ENCODE measurements at places on chromosomes 3 and 15.
A peak's percentile ranks its signal among the peaks of the same experiment; 100 is the strongest.

DNA sequence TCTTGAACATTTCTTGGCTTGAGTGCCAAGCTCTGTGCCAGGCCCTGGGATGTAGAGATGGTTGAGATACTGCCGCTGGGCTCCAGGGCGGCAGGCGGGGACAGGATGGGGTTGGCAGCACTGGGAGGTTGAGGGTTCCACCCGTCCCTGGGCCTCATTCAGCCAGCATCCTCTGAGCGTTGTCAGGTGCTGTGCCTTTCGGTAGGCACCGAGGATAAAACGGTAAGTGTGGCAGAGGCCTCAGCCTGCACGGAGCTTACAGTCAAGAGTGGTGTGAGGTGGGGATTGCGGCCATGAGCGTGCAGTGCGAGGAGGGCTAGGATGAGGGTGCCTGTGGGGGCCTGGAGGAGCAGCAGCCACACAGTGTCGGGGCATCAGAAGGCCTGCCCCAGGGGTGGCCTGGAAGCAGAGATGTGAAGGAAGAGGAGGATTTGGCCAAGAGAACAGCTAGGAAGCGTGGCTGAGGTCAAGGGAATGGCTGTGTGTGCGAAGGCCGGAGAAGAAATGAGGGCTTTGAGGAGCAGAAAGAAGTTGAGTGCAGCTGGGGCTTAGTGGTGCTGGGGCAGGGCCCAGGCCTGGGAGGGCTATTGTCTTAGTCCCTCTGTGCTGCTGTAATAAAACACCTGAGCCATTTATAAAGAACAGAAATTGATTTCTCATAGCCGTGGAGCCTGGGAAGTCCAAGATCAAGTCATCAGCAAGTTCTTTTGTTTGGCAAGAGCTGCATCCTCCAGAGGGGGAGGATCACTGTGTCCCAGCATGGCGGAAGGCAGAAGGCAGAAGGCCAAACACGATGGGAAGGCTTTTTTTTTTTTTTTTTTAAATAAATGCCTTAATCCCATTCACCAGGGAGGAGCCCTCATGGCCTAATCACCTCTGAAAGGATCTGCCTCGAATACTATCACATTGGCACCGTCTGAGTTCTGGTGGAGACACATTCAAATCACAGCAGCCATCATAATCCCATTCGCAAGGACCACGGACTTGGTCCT is 22.7 kb downstream of the CORO2B start:
- DNase-seq, result no peak
- no peak overlapping the region for H3K27ac ChIP-seq
- H3K27me3 ChIP-seq, result peaks cover 14% of the 10 kb centered on the region
- no peaks in the 10 kb centered on the region for H3K36me3 ChIP-seq
- no peak overlapping the region for H3K4me3 ChIP-seq
- H3K4me1 ChIP-seq, result no peaks in the 10 kb centered on the region

GRCh38 chr15:53974121-53974520 is 4.1 kb upstream of the UNC13C start:
- H3K4me1 ChIP-seq, result no peaks in the 10 kb centered on the region
- no peak overlapping the region for H3K4me3 ChIP-seq
- H3K27ac ChIP-seq, result no peak overlapping the region
- DNase-seq, result no peak

GRCh38 chr3:58690490-58690889 is 23.9 kb upstream of the FAM3D start:
- H3K27me3 ChIP-seq, result peaks cover 5% of the 10 kb centered on the region
- no peak overlapping the region for H3K4me3 ChIP-seq
- no peak for DNase-seq
- no peaks in the 10 kb centered on the region for H3K36me3 ChIP-seq
- H3K4me1 ChIP-seq, result no peaks in the 10 kb centered on the region

- peak overlapping the region; percentile 96 for H3K27ac ChIP-seq
- H3K4me3 ChIP-seq, result peak overlapping the region; percentile 92
- peaks cover 64% of the 10 kb centered on the region for H3K4me1 ChIP-seq
- DNase-seq, result peak; percentile 88
These were observed 765 bp upstream of the MAPKAPK3 start for GRCh38 chr3:50616003-50616769.

GRCh38 chr3:8324747-8325146 is 176.9 kb upstream of the LMCD1 start:
- H3K27ac ChIP-seq, result no peak overlapping the region
- H3K4me1 ChIP-seq, result peaks cover 18% of the 10 kb centered on the region
- no peak overlapping the region for H3K4me3 ChIP-seq

GRCh38 chr3:189353318-189353965 is 181.7 kb downstream of the TPRG1 start:
- DNase-seq, result no peak
- no peak overlapping the region for H3K4me3 ChIP-seq
- H3K27me3 ChIP-seq, result no peaks in the 10 kb centered on the region
- peaks cover 3% of the 10 kb centered on the region for H3K4me1 ChIP-seq
- H3K36me3 ChIP-seq, result no peaks in the 10 kb centered on the region
- no peak overlapping the region for H3K27ac ChIP-seq

DNA sequence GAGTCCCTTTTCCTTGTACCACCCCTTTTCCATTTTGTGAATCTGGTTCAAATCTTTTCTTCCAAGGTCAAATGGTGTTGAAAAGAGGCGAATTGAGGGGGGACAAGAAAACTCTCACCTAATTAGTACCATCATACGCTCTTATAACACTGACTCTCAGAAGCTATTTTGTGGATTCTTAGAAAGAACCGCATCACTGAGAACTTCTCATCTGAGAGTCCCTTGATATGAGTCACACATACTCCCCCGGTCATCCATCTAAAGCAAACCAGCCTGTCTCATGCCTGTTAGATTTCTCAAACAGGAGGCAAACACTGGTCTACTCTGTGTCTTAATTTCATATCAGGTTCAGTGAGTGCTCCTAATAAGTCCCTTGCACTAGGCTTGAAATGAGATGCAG is 76.5 kb upstream of the SPRED1 start:
- DNase-seq, result no peak
- H3K4me1 ChIP-seq, result no peaks in the 10 kb centered on the region
- H3K36me3 ChIP-seq, result no peaks in the 10 kb centered on the region
- H3K27me3 ChIP-seq, result peaks cover 26% of the 10 kb centered on the region
- H3K27ac ChIP-seq, result no peak overlapping the region
- no peak overlapping the region for H3K4me3 ChIP-seq

- H3K27ac ChIP-seq, result no peak overlapping the region
- DNase-seq, result no peak
- no peak overlapping the region for H3K4me3 ChIP-seq
- no peaks in the 10 kb centered on the region for H3K36me3 ChIP-seq
- H3K27me3 ChIP-seq, result no peaks in the 10 kb centered on the region
These were observed 37.9 kb downstream of the NTRK3 start for GRCh38 chr15:88218557-88219221.

DNA sequence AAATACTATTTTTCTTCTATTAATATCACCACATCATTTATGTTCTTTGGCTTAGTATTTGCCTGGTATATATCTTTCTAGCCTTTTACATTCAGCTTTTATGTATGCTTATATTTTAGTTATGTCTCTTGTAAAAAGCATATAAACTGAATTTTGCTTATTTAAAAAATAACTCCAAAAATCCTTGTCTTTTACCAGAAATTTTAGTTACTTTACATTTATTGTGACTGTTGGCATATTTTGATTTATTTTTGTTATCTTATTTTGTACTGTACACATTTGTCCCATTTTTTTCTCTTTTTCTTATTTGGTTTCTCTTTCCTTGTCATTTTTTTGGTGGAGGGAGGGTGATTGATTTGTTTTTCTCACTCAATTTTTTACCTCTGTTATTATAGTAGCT is 169.6 kb downstream of the UACA start:
- no peak overlapping the region for H3K27ac ChIP-seq
- H3K4me3 ChIP-seq, result no peak overlapping the region
- H3K4me1 ChIP-seq, result peaks cover 22% of the 10 kb centered on the region
- no peak for DNase-seq
- H3K36me3 ChIP-seq, result peaks cover 39% of the 10 kb centered on the region

GRCh38 chr3:189629803-189630455 is 1.3 kb upstream of the TP63 start:
- H3K4me1 ChIP-seq, result peaks cover 11% of the 10 kb centered on the region
- no peaks in the 10 kb centered on the region for H3K36me3 ChIP-seq
- peak overlapping the region; percentile 12 for H3K4me3 ChIP-seq
- no peaks in the 10 kb centered on the region for H3K27me3 ChIP-seq

GRCh38 chr3:72829701-72830100 is 18.5 kb downstream of the SHQ1 start:
- no peak for DNase-seq
- peaks cover 2% of the 10 kb centered on the region for H3K4me1 ChIP-seq
- no peak overlapping the region for H3K4me3 ChIP-seq
- peaks cover 13% of the 10 kb centered on the region for H3K36me3 ChIP-seq
- no peak overlapping the region for H3K27ac ChIP-seq
- H3K27me3 ChIP-seq, result no peaks in the 10 kb centered on the region

GRCh38 chr3:187150599-187150998 is 11.3 kb upstream of the RPL39L start:
- H3K4me1 ChIP-seq, result no peaks in the 10 kb centered on the region
- H3K27ac ChIP-seq, result no peak overlapping the region
- peaks cover 50% of the 10 kb centered on the region for H3K27me3 ChIP-seq
- H3K36me3 ChIP-seq, result peaks cover 7% of the 10 kb centered on the region

- no peaks in the 10 kb centered on the region for H3K36me3 ChIP-seq
- DNase-seq, result no peak
- H3K4me1 ChIP-seq, result no peaks in the 10 kb centered on the region
These were observed 13.1 kb downstream of the SLC7A14 start for GRCh38 chr3:170572665-170573253.

DNA sequence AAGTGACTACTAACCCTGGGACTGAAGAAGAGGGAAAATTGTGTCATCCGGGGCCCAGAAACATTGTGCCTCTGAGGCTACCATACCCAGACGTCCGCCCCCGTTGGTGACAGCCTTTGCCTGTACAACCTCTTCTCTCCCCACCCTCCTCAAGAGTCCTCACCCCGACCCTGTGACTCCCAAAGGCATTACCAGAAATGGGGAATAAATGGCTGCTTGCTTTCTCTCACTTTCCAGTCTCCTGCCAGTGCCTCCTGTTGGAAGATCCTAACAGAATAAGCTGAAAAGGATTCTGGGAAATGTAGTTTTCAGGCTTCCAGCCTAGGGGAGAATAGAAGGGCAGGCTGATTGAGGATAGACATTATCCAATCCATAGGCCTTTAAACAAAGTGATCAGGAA is 30.8 kb upstream of the SLC25A36 start:
- no peaks in the 10 kb centered on the region for H3K4me1 ChIP-seq
- DNase-seq, result no peak
- no peak overlapping the region for H3K27ac ChIP-seq
- H3K4me3 ChIP-seq, result no peak overlapping the region
- H3K36me3 ChIP-seq, result no peaks in the 10 kb centered on the region
- peaks cover 31% of the 10 kb centered on the region for H3K27me3 ChIP-seq

GRCh38 chr3:71513515-71513914 is 70.0 kb downstream of the FOXP1 start:
- no peak overlapping the region for H3K27ac ChIP-seq
- H3K4me3 ChIP-seq, result no peak overlapping the region
- H3K36me3 ChIP-seq, result no peaks in the 10 kb centered on the region
- H3K27me3 ChIP-seq, result no peaks in the 10 kb centered on the region
- peaks cover 9% of the 10 kb centered on the region for H3K4me1 ChIP-seq
